ENCODE measurements at places on chromosomes 6 and 20. TPM values are rescaled to one million over a fixed set of nuclear protein-coding genes. Genes with fewer than 3 reads are reported as not detected.

RGL2 gene
- total RNA-seq: 70.3 TPM

DNA sequence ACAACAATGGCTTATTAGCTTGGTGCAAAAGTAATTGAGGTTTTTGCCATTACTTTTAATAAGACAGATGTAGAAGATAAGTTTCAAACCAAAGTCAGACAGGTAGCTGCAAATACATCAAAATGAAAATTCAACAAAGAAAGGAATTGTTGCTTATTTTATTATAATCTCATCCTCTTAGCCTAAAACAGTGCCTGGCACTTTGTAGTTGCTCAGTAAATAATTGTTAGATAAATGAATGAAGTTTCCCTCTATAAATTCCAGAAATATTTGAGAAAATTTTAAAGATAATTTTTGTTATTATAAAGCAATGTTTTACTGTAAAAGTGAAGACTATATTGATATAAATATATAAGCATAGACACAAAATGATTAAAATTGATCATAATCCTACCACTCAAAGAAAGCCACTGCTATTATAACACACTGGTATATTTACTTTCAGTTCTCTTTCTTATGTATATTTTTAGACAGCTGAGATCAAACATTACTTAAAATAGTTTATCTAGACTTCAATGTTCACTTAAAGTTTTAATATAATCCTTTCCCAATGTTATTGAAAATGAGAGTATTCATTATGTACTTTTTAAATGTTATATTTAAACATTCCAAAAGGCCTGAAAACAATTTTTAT, 42.5 kb downstream of the SESN1 start:
- H3K27ac ChIP-seq: no peak overlapping the region
- no peak overlapping the region for H3K4me3 ChIP-seq
- no peak for DNase-seq
- peaks cover under 1% of the 10 kb centered on the region for H3K4me1 ChIP-seq

GRCh38 chr6:169846286-169847056, 95.0 kb downstream of the ERMARD start:
- H3K4me3 ChIP-seq: no peak overlapping the region
- no peaks in the 10 kb centered on the region for H3K4me1 ChIP-seq
- no peaks in the 10 kb centered on the region for H3K36me3 ChIP-seq
- DNase-seq: no peak
- H3K27ac ChIP-seq: no peak overlapping the region

GRCh38 chr6:158174514-158174913, 6.4 kb downstream of the GTF2H5 start:
- no peaks in the 10 kb centered on the region for H3K4me1 ChIP-seq
- H3K27ac ChIP-seq: no peak overlapping the region
- DNase-seq: no peak
- H3K36me3 ChIP-seq: no peaks in the 10 kb centered on the region

DNA sequence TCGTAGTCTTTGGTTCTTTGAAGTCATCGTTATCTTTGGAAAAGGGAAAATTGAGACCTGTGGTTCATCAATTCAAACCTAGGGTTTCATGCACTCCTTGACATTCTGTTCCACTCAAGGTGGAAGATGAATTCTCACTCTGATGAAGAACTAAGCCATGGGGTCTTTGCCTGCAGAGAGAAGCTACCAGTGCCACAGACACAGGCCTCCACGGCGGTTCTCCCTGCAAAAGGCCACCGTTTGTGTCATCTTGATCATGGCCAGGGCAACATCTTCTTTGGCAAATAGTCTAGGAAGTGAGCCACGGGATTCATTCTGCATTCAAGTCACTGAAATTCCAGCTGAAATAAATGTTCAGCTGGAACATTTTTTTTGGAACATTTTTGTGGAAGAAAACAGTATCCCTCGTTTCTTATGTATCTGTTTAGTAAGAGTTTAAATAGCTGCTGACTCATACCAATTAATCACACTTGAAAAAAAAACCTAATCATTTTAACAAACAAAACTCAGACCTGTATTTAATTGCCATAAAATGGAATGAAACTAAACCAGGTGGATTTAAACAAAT, 206.0 kb upstream of the FOXQ1 start:
- no peaks in the 10 kb centered on the region for H3K36me3 ChIP-seq
- H3K27ac ChIP-seq: no peak overlapping the region
- H3K4me1 ChIP-seq: no peaks in the 10 kb centered on the region
- DNase-seq: no peak
- H3K4me3 ChIP-seq: no peak overlapping the region
